Stimulated activated CD4-positive, alpha-beta T cell treated with anti-CD3 and anti-CD28 coated beads, Interleukin-1b, Interleukin-23, amount 100 ng/mL, for 48 hours (primary cell): ENCODE measurements at places on chromosomes 1 and 21.
A peak's percentile ranks its signal among the peaks of the same experiment; 100 is the strongest.

- DNase-seq, result peak; percentile 92
Measured at GRCh38 chr1:41003640-41004220, 17.8 kb downstream of the SLFNL1 start.

DNA sequence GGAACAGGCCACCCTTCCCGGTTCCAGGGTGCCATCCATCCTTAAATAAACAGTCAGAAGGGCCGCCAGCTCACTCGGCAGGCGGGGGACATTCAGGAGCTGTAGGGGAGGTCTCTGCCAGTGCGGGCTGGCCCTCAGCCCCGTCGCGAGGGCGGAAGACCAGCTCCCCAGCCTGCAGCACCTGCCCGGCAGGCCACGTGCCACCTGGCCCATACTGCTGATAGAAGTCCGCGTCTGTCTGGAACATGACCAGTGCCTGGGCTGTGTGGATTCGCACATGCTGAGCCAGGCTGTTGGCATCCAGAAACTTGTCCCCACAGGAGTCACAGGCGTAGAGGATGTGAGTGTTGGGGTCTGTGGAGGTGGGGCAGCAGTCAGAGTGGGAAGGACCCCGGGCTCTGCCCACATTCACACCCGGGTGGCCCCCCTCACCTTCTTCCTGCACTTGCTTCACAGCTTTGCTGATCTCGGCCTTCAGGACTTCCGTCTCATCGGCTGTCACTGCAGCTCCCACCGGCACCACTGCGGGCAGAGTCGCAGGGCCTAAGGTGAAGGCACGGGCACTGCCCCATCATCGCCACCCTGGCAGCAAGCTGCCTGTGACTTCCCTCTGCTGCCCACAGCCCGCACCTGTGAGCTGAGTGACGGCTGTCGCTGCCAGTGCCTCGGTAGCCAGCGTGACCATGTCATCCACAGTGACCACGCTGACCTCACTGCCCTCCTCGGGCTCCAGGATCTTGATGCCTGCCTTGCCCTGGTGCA, 33.8 kb downstream of the ZBTB17 start:
- no peak for DNase-seq

DNA sequence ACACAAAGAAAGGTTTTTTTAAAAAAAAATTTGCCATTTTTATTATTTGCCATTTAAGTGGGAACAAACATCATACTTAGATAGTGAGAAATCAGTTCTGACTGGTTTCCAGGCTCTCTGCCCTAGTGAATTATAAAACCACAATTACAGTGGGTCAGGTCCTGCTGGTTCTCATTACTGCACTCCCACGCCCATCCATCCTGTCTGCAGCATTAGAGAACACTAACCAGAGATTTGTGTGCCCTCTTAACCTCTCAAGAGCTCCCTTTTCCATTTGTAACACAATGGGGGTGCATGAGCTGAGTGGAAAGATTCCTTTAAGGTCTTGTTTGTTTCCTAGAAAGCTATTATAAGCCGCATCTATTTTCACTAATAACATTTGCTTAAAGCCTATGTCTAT, 489.3 kb downstream of the AMY1C start:
- DNase-seq, result no peak

GRCh38 chr1:2856676-2857375, 55.3 kb upstream of the TTC34 start:
- no peak for DNase-seq

GRCh38 chr1:118890851-118891384, 97.2 kb downstream of the TBX15 start:
- no peak for DNase-seq

DNA sequence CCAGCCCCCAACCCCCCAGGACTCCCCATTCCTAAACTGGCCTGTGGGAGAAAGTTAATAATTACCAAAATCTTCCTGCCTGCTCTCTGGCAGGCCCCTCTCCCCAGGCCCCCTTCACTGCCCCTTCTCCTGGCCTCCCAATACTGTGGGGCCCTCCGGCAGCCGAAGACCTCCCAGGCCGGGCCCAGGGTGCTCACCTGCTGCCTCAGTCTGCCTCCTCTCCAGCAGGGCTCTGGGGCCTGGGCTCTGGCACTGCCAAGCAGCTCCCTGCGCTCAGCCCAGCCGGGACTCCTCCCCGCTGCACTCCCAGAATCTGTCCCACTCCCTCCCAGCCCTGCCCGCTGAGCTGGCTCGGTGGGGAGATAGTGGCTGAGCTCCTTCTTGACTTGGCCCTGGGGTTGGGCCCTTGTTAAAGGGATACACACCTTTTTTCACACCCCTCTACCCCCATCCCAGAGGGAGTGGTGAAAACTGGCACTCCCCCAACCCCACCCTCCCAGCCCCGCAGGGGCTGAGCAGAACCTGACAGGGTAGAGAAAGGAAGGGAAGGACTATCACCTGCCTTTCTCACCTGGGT, at the start of gene S100A16:
S100A16 (minus strand) TSS at position 383 of the 577 bp plus-strand sequence. CDS start 4,986 bp downstream, outside the sequence.
- DNase-seq, result no peak

DNA sequence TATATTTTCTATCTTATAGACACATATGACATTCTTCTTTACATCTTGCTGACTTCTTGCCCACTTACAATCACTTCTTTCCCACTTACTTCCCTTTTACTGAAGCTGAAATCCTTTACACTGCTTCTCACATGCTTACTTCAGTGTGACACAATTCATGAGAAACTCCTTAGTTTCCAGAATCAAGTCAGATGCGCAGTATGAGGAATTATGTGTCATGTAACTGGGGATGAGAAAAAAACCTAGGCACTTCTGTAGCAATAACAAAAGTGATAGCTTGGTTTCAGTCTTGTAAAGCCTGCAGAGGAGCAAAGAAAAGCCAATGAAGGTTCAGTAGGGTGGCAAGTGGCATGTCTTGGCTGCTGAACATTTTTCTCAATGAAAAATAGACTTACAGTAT, 566.2 kb upstream of the RGS18 start:
- no peak for DNase-seq

DNA sequence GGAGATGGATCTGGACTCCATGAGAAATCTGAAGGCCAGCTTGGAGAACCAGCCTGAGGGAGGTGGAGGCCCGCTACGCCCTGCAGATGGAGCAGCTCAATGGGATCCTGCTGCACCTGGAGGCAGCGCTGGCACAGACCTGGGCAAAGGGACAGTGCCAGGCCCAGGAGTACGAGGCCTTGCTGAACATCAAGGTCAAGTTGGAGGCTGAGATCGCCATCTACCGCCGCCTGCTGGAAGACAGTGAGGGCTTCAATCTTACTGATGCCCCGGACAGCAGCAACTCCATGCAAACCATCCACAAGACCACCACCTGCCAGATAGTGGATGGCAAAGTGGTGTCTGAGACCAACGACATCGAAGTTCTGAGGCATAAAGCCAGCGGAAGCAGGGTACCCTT, 601.5 kb upstream of the ZP4 start:
- no peak for DNase-seq

DNA sequence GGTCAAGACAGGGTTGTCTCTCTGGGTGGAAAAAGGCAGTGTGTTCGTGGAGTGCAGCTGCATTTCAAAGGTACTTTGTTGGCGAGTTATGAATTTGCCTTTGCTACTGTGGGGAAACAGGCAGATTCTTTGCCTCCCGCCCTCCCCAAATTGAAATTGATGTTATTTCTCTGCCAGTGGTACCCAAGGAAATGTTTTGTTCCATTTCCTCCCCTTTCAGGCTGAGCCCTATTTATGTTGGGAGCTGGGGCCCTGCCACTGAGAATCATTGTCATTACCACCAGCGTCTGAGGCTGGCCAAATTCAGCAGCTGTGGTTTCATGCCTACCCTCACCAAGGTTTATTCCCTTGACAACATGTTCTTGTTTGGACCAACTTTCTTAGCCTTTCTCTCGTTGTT, 48.5 kb upstream of the OLIG2 start:
- no peak for DNase-seq

GRCh38 chr21:34100790-34101189, 27.4 kb downstream of the MRPS6 start:
- DNase-seq, result no peak

DNA sequence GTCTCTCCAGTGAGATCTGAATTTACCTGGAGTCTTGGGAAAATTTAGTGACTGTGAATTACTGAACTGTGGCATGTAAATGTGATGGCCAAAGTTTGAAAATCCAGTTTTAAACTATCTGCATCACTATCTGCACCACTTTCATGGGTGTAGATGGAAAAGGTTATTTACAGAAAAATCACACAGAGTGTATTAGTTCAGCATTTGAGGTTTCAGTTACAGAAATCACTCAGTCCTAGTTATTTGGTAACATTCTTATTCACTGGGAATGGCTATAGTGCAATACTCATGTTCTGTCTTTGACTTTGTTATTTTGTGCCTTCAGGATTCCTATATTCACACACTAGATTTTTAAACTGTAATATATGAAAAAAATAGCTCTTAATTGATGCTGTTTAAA, 60.6 kb upstream of the IFI44L start:
- DNase-seq, result no peak

DNA sequence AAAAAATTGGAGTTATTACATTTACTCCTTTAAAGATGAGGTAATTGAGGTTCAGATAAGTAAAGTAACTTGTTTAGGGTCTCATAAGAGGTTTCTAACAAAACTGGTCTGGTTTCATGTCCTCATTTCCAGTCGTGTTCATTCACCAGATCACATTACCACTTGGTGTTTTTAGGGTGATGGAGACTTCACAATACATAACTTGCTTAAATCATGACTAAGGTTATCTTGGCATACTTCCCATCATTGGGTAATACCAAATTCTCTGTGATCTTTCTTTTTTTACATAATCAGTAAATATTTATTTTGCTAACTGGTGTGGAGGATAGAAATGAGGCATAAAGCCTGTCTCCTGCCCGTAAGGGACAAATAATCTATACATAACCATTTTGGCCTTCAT, 31.6 kb upstream of the RPTN start:
- DNase-seq, result no peak

DNA sequence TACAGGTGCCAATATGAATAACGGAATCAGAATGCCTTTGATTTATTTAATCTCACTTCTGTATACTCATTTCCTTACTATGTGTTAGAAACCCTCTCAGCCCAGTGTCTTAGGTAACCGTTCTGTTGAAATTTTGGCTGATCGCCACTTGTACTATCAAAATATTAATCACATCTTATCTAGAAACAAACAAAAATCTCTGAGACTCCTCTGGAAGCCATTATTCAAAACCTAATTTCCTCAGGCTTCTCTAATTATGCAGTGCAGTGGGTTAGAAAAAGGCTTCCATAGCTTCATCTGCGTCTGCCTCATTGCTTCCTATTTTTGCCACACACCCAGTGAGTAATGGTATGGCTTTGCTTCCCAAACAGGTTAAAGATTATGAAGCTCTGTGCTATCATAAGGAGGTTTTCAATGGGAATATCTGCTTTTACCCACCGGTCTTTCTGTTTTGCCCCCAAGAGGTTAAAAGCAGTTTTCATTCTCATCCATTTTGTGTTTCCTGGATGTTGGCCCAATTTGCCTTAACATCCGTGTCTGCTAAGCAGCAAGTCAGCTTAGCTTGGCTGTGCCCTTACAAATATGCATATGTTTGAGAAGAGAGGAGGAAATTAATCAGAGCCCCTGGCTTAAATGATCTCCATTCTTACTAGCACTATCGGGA, 129.6 kb downstream of the RYR2 start:
- DNase-seq, result no peak

DNA sequence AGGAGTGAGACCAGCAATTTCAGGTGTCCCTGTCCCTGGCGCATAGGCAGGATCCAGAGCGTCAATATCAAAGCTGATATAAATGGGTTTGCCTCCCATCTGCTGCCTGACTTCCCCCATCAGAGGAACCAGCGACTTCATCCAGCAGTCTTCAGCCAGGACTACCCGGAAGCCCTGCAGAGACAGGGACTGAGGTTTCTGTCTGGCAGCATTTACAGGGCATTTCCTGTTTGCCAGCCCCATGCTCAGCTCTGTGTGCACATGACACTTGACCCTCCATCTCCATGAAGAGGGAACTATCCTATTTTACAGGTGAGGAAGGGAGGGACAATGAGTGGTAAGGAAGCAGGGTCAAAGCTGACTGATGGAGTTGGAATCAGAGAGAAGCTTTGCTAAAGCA, 7.2 kb downstream of the AGMAT start:
- DNase-seq, result no peak

DNA sequence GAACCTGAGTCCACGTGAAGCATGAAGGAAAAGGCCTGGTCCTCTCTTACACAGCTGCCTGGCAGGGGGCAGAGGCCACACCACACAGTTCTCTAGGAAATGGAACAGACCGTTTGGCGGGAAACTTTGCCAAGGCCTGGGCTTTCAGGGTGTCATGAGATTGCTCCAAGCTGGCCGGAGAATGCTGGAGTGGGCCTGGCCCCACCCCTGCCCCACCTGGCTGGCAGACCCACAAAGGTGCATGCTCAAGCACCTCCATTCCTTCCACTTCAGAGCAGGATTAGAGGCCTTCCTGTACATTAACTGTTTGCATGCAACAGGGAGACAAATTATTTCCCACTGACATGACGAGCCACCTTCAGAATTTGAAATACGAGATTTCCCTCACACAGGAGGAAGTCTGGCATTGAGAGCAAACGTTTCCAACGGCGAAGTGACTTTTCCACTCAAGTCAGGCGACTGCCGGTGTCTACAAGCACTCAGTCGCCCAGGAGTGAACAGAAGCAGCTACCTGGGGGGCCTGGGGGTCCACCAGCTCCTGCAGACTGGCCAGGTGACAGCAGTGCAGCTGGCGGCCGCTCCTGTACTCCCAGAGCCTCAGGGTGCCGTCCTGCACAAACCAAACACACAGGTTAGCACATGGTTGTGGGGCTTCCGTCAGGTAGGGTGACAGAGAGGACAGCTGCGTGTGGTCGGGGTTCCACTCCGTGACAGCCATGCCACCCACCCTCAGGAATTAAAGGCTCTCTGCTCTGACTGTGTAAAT, 24.0 kb downstream of the WDR4 start:
- no peak for DNase-seq

DNA sequence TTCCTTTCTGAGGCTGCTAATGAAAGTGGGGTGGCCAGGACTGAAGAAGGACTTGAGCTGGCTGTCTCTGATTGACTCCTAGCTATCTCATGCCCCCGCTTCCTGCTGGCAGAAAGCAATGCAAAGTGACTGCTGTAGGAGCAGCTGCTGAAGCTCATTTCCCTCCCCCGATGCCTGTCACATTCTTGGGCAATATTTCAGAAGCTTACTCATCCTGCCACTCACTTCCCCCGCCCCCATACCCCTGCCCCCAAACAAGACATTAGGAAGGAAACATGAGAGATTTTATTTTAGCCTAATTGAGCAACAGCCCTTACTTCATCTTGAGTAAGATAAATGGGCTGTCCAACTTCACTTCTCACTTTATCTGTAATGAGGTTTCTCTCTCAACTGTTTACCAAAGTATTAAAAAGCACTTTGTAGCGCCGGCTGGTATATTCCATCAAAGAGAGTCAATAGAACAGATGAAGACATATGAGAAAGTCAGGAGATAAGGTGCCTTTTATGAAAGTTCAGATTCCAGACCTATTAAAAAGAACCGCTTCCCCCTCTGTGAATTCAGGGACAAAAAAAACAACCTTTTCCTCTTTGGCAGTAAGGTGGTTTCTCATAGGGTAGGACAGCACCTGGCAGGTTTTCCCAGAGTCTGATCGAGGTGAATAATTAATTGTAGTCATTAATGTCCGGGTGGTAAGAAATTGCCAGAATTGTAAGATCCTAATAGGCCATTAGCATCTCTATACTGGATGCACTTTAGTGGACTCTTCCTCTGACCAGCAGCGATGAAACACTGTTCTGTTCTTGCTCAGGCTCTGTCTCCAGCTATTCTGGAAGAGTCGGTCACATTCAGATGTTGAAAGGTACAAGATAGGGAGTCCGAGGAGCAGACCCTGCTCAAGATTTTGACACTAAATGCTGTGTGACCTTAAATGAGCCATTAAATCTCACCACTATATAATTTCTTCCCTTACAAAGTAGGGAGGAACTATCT, 70.2 kb downstream of the SH3GLB1 start:
- peak; percentile 78 for DNase-seq

GRCh38 chr1:31739346-31739745, 24.8 kb downstream of the ADGRB2 start:
- DNase-seq, result peak; percentile 63
